ENCODE measurements at places on chromosomes 7 and 10.

- DNase-seq = no peak
These were observed 628.8 kb downstream of the SUGCT start for GRCh38 chr7:40763319-40764287.

- DNase-seq = no peak
These were observed 142.1 kb downstream of the PHTF2 start for GRCh38 chr7:77940647-77941046.

GRCh38 chr7:151868396-151869108 lies 8.4 kb downstream of the PRKAG2 start:
- DNase-seq = no peak

- no peak for DNase-seq
These were observed 274.4 kb downstream of the KIF20B start for GRCh38 chr10:89975771-89976170.

- DNase-seq = no peak
These were observed 331.5 kb upstream of the AKR1E2 start for GRCh38 chr10:4494551-4494950.

DNA sequence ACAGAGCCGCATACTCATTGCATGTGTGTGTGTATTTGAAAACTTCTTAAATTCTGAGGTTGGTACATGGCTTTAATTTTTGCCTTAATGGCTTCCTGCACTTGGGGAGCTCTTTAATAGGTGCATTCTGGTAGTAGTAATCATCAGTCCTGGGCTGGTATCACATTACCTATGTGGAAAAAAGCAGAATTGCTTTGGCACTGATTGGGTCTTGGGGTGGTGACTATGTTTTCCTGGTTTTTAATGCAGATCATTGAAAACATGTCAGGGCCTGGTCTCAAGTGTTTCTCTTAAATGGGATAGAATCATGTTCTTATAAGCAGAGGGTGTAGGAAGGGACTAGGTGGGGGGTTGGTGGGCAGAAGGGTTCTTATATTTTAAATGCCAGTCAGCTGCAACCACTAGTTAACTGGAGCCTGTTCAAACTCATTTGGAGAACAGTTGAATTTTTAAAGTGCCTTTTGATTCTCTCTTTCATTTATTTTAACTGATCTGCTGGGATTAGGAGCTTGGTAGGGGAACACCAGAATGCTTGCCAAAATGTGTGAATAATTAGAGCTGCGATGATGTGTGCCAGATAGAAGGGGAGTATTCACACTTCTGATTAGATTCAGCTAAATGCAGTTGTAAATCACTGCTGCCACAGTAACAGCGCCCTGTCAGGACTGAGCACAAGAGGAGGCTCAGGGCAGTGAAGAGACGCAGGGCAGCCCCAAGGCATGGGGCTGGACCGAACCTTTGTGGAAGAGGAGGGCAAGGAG lies 633.5 kb upstream of the GALNT17 start:
- no peak for DNase-seq

- DNase-seq = no peak
These were observed 81.0 kb downstream of the TMEM270 start for GRCh38 chr7:73941836-73942551.

- DNase-seq = no peak
These were observed 11.3 kb downstream of the ZNF680 start for GRCh38 chr7:64551375-64552142.

GRCh38 chr7:116166156-116166555 lies 44.2 kb upstream of the TES start:
- no peak for DNase-seq

DNA sequence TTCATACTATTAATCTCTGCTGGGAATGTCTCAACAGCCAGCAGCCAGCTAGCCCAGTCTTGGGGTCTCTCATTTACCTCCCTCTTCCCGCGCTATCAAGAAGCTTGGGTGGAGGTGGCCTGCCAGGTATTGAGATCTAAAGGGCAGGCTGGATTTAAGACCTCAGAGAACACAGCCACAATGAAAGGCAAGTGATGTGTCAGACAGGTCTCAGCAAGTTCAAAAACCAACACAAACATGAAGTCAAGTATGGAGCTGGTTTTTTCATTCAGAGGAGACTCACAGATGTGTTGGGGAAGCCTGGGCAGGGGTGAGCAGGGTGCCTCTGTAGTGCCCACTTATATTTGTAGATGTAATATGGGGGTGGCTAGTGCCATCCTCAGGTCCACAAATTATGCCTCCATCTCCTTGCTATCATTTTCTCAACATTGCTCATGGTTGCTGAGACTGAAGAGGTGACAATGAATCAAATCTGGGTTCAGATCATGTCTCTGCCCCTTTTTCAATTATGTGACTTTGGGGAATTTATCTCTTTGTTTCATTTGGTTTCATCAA lies 27.7 kb upstream of the CROT start:
- no peak for DNase-seq

GRCh38 chr10:121452581-121452980 lies 145.7 kb downstream of the FGFR2 start:
- DNase-seq = no peak

DNA sequence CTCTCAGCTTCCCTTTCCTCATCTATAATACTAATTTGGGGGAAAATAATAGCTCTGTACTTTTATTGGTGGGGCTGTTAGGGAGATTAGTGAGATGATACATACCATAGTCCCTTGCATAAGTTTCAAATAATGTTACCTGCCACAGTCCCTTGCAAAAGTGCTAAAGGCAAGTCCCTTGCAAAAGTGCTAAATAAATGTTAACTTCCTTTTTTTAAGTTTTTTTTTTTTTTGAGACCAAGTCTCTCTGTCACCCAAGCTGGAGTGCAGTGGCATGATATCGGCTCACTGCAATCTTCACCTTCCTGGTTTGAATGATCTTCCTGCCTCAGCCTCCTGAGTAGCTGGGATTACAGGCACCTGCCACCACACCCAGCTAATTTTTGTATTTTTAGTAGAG lies 43.4 kb upstream of the SRGN start:
- no peak for DNase-seq

GRCh38 chr10:93367664-93368063 lies 114.5 kb downstream of the MYOF start:
- no peak for DNase-seq

- no peak for DNase-seq
These were observed 87.3 kb upstream of the CACUL1 start for GRCh38 chr10:118841881-118842605.

DNA sequence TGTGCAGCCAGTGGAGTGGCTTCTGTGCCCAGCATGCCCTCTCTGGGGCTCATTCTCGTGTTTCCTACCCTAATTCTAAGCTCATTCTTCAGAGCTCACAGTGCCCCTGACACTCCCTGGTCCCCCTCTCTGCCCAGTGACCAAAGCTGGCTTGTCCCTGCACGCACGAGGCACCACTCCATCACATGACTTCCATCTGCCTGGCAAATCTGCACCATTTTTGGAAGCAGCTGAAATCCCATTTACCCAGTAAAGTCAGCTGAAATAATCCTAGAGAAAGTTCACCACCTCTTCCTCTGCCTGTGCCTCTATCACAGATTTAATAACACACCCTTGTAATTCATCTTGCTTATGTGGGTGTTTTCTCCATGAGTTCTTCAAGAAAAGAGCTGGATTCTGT lies 616.9 kb downstream of the PTPRN2 start:
- DNase-seq = no peak

GRCh38 chr10:116240157-116240950 lies 32.7 kb downstream of the GFRA1 start:
- DNase-seq = no peak

DNA sequence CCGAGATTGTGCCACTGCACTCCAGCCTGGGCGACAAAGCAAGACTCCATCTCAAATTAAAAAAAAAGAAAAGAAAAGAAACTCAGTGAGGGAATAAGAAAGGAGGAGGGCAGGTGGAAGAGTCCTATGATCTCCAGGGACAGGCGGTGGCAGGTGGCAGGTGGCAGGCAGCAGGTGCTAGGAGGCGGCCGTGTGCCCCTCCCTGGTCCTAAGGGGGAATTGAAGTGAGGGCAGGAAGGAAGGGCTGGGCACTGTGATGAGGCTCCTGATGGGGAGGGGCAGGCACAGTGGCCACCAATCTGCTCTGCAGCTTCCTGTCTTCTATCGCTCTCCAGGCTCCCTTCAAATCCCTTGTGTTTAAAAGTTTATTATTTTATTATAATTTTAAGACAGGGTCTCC lies 41.2 kb upstream of the UBE3C start:
- no peak for DNase-seq

DNA sequence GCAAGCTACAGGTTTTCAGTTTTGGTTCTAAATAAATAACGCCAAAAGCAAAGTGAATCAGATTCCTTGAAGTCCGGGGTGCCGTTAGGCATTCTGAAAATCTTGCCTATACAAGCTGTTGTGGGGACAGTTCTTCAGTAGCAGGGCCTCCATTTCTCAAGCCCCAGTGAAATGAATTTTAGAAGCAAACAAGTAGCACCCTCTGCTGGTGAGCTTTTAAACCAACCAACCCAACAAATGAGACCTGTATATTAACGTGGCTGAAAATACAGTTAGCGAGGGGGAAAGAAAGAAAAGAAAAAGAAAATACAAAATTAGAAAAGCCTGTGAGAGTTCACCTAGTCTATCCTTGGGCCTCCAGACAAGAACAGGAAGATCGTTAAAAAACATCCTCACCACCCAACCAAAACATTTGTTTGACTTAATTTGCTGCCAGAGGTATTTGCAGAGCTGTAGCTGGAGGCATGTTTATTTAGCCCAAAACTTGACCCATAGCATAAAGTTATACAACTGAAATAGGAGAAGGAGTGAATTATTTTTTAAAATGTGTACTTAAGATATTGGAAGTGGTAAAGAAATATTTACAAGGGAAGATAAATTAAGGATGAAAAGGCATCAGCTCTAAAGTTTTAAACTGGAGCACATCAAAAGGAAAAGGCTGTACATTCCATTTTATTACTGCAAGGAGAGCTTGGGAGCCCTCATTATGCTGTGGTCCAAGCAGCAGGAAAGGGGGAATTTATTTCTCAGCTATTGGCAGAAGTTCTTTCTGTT lies 98.9 kb downstream of the DYNC1I1 start:
- DNase-seq = no peak

GRCh38 chr10:122368502-122369254 lies 5.8 kb upstream of the PLEKHA1 start:
- DNase-seq = no peak

GRCh38 chr7:69624435-69625230 lies 26.4 kb downstream of the AUTS2 start:
- no peak for DNase-seq

DNA sequence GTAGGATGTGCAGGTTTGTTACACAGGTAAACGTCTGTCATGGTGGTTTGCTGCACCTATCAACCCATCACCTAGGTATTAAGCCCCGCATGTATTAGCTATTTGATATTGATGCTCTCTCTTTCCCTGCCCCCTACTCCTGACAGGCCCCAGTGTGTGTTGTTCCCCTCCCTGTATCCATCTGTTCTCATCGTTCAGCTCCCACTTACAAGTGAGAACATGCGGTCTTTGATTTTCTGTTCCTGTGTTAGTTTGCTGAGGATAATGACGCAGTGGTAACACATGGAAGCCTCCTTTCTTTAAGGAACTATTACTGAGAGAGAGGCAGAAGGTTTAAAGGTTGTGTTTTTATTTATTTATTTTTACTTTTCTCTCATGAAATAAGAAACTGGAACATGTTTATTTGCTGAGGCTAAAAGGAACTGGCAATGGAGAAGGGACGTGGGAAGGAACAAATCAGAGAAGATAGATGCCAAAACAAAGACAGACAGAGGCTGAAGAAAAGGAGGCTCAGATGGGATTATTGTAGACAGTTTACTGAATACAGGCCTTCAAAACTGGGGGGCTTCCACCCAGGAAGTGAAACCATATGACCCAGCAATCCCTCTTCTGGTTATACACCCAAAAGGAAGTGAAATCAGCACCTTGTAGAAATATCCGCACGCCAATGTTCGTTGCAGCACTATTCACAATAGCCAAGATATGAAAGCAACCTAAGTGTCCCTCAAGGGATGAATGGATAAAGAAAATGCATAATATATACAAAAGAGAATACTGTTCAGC lies 556.3 kb downstream of the GRM8 start:
- DNase-seq = no peak

DNA sequence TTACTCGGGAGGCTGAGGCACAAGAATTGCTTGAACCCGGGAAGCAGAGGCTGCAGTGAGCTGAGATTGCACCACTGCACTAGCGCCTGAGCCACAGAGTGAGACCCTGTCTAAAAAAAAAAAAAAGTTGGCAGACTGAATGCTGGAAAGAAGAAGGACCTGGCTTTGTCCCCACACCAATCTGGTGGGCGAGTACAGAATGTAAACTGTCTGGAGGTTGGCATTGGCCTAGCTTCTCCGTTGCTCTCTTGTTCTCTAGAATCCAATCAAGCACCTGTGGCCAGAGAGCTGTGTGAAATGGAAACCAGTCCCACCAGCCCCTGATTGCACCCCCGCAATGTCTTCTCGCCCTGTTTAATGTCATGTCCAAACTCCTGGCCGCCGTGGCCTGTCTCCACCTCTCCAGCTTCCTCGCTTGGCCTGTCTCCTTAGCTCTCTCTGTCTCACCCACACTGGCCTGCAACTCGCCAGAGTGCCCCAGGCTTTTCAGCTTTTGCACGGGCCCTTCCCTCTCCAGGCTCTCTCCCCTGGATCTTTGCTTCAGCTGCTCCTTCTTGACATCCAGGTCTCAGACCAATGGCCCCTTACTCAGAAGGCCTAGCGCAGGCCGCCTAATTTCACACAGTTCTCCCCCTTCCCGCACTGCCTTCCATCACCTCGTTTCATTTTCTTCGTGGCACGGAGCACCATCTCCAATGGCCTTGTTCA lies 670 bp upstream of the AGK start:
- DNase-seq = no peak

GRCh38 chr7:142626420-142627035 lies 122.7 kb upstream of the PRSS1 start:
- no peak for DNase-seq

DNA sequence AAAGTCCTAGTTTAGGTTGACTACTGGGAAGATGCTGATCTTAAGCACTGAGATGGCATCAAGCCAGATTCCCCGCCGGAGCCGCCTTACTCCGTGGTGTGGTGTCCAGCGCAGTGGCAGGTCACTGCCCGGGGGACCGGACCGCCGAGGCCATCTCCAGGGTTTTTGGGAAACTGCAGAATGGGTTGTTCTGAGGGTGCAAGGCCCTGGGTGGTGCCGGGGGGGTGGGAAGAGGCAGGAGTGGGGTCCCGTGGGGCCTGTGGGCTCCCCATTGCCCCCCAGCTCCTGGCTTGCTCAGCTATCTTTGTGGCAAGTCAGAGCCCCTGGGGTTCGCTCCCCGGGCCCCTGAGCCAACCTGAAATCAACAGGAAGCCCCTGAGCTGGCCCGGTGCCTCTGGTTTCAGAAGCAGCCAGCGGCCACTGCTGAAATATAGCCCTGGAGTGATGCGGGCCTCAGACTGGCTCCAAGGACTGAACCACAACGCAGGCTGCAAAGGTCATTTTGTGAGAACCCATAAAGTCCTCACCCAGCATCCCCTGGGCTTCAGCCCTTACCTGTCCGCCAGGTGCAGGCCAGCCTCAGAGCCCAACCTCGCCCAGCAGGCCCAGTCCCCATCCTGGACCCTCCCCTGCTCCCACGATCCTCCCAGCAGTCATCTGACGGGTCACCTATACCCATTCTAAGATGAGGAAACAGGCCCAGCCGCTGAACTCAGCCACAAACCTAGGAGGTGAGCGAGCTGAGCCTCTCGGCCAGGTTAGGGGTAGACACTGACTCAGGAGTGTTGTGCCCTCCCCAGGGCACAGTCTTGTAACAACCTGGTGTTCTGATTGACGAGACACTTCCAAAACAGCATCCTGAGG lies 102.7 kb downstream of the PDGFA start:
- DNase-seq = no peak

GRCh38 chr10:11140963-11141362 lies 123.3 kb downstream of the CELF2 start:
- DNase-seq = no peak

- no peak for DNase-seq
These were observed 17.4 kb downstream of the PLEKHA1 start for GRCh38 chr10:122391875-122392274.

All from type B pancreatic cell (in vitro differentiated cells).